Erythroblast (primary cell): ENCODE measurements at places on chromosomes 4 and X.

GRCh38 chr4:70496231-70496630 lies 22.1 kb upstream of the AMTN start:
- no peak for DNase-seq

DNA sequence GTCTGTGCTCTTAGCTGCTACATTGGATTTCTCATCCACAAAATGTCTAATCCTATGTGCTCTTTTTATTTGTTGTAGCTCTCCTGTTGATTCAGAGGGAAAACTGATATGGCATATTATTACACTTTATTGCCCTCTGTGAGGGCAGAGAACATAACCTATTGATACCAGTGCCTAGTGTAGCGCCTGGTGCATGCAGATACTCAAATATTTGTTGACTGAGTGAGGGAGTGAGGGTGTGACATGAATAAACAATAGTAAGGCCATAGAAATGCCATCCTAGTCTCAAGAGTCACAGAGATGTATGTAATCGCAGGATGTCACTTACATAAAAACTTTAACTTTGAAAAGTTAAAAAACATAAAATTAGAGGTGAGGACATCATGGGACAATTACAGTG lies 159.1 kb downstream of the SHROOM3 start:
- no peak for DNase-seq

- no peak for DNase-seq
These were observed 74.2 kb downstream of the FREM3 start for GRCh38 chr4:143626134-143626911.

- DNase-seq = no peak
These were observed 28.1 kb downstream of the XAGE5 start for GRCh38 chrX:52839137-52839536.

- DNase-seq = no peak
These were observed 60.9 kb downstream of the CLOCK start for GRCh38 chr4:55485821-55486220.

GRCh38 chr4:15749001-15749400 lies 29.1 kb upstream of the CD38 start:
- DNase-seq = no peak

- no peak for DNase-seq
These were observed 13.9 kb downstream of the OFD1 start for GRCh38 chrX:13748486-13748885.

- no peak for DNase-seq
These were observed at the start of gene CFP for GRCh38 chrX:47629419-47630200. Gene CFP, minus strand, starts transcription at chrX:47629930. Its CDS starts 86 bp downstream, at chrX:47629844.

DNA sequence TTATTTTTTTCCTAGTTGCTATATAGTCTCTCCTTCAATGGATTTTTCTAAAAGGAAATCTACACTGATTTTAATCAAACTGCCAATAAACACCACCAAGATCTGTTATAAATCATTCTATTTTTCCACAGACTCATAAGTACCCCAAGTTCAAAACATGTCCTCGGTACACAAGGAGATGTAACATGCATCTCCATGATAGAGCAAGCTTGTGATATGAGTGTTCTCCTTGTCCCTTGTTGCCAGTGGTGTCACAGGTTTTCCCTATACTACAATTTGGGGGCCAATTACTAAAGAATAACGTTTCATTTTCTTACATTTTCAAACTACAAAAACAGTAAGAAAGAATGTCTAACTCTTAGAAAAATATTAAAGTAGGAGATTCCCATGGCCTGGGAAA lies 491 bp downstream of the ARHGEF6 start:
- no peak for DNase-seq

DNA sequence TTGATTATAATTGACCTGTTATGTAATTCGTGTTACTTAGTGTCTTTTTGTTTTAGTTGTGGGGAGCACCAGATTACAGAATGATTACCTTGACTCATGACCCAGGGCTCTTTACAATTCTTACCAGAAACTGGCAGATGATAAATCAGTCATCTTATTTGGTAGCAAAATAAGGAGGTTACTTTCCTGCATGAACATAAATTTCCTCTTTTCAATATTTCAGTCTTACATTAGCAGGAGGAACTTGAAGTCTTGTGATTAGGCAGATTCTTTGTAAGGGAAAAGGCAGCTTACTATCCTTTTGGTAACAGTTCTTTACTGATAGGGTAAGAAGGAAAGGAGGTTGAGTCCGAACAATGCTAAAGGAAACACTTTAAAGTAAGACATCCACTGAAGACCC lies 26.0 kb upstream of the SLC25A5 start:
- no peak for DNase-seq

DNA sequence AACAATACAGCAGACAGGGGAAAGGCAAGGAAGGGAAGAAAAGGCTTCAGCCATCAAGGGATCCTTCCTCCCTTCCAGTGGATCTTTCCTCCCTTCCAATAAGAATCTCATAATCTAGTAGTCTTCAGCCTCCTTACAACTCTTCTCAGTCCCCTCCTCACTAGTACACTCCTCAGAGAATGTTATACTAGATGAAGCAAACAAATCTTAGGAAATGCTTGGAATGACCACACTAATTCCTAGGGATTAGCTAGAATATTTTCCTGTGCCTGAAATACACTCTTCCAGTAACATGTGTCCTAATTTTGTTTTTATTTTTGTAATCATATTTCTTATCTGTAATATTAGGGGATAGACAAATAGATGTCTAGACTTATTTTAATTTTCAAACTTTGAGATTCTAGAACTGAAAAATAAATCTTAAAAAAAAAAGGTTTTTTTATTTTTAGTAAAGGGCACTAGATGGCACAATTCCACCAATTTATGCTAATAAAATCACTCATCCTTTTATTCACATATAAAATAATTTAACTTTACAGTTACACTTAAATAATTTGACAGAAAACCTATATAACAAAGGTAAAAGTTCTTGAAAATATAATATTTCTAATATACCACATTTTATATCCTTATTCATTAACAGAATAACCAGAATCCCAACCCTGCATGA lies 7.0 kb upstream of the STPG2 start:
- DNase-seq = no peak

DNA sequence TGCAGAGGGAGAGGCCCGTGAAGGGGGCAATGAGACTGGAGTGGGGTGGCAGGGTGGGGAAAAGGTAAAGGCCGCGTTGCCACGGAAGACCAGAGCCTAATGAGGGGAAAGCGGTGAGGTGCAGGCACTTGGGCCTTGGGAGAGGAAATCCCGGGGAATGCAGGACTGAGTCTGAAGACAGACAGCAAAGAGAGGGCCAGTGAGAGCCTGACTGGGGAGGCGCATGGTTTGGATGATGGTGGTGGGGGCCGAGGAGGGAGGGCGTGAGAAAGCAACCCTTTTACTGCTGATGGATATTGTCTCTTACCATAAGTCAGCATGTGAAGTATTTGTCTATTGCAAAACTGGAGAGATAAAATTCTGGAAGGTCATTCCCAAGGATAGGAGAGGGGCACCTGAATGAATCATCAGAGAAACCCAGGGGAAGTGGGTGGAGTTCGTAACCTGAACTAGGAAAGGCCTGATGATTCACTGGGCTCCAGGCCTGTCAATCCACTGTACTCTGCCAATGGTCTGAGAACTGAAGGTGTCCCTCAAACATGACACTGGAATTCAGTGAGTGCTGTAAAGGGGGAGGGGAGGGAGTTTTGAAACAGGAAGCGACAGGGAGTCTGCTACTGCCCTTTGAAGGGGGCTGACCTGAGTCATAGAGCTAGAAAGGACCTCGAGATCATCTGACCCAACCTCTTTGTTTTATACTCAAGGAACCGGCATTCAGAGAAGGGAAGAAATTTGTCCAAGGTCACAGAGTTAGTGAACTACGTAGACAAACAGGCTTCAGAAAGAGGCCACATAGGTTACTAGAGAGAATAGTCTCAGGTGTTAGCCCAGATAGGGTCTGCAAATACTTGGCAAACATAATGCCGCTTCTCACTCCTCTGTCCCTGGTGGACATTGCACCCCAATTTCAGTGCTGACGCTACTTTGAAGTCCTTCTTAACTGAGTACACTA lies 52.2 kb downstream of the NALF2 start:
- DNase-seq = no peak

DNA sequence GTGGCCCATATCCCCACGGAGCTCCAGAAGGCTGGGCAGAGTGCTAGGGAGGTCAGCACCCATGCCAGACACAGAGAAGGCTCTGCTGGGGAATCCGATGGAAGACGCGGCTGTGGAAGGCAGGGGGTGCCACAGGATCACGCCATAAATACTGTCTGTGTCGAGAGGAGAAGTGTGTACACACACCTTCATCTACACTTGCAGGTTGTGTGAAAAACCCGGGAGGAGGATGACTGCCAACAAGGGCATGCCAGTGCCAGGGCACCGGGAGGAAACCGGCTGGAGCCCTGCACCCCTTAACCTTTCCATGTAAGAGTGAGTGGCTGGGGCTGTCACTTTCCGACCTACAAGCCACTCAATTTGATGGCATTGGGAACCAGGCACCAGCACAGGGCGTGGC lies 31.2 kb downstream of the LETM1 start:
- DNase-seq = peak; percentile 13

- DNase-seq = no peak
These were observed 2.9 kb downstream of the GYG2 start for GRCh38 chrX:2831471-2832228.

GRCh38 chr4:124708517-124709300 lies 3.8 kb downstream of the ANKRD50 start:
- no peak for DNase-seq

GRCh38 chr4:124334119-124334518 lies 378.4 kb downstream of the ANKRD50 start:
- peak; percentile 42 for DNase-seq

GRCh38 chrX:10158279-10159144 lies 1.7 kb downstream of the CLCN4 start:
- peak; percentile 81 for DNase-seq

DNA sequence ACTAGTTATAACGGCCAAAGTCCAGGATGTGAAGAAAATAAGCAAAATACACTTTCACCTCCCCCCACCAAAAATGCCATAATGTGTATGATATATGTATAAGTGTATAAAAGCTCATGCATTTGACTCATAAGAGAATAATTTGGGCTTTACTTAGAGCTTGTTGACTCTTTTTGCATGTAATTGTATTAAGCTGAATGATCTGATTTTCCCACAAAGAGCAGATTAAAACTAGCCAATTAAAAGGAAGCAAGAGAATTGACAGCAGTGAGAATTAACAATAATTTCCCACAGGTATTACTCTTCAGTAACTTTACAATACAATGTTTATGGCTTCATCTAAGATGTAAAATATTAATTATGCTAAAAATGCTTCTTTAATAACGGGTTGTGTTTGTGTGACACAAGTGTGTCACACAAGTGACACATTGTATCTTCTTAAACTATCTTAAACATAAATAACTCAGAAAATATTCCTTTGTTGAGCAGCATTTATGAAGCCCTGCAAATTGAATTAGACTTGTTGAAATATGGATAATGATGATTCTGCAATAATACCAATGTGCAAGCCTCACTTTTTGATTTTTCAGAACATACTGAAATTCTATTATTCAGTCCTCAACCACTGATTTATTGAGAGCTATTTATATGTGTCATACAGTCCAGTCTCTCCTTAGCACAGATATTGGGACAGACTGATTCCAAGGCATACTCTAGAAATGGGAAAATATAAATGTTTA lies 134.5 kb downstream of the SLIT2 start:
- DNase-seq = no peak

GRCh38 chr4:118337954-118338353 lies 14.8 kb downstream of the PRSS12 start:
- DNase-seq = no peak

DNA sequence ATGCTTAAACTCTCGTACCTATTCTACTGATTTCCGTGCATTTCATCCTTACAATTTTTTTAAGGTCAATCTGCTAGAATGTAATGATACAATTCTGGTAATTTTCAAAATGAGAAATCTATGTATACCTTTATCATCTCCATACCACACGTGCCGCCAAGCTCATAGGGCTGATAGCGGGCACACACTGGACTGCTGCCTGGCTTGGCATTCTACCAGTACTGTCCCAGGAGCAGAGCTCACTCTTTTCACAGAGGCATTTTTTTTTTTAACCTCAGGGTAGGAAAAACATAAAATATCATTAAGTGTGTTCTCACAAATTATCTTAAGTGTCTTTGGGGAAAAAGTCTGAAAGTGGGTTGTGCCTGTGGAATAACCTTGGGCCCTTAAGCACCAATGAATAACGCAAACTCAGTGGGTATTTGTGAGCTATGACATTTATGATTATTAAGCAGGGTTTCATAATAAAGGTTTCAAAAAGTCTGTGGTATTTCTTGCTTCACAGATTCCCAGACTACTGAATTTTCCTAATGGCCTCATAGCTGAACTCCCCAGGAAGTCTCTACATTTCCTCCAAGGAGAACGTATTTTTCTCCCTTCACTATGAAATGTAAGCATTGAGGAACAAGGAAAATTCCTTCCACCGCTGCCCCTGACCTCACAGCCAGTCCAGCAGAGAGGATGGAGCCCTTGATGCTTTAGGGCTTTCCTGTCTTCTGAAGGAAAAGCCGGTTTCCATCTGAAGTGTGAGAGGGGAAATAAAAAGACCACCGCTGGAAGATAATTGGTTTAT lies 125.2 kb downstream of the ELOVL6 start:
- DNase-seq = peak; percentile 34

GRCh38 chr4:124095621-124096020 lies 616.9 kb downstream of the ANKRD50 start:
- no peak for DNase-seq

GRCh38 chr4:185833055-185833598 lies 21.1 kb upstream of the SORBS2 start:
- no peak for DNase-seq

DNA sequence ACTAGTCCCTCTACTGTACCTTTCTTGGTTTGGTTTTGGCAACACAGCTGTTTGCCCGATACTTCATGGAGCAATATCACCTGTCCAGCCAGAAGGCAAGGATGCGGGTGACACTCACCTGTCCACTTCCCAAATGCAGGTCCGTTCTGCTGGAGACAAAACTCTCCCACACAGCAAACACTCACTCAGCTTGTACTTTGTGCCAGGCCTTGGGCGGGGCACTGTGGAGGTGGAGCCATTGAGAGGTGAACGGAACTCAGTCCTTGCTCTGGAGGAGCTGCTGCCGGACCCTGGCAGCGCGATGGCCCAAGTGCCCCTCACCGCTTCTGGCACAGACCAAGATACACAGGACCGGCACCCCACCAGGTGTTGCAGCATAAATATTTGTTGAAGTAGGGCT lies 15.3 kb upstream of the HMGB3 start:
- no peak for DNase-seq

- DNase-seq = no peak
These were observed 69.6 kb upstream of the C4orf50 start for GRCh38 chr4:6087669-6088341.

GRCh38 chr4:46503739-46504138 lies 113.8 kb upstream of the GABRA2 start:
- DNase-seq = no peak

GRCh38 chr4:188435381-188435780 lies 296.1 kb downstream of the TRIML1 start:
- no peak for DNase-seq

- DNase-seq = no peak
These were observed 52.8 kb downstream of the GPC4 start for GRCh38 chrX:133362538-133362937.

GRCh38 chr4:37453281-37453998 lies 208.9 kb downstream of the NWD2 start:
- DNase-seq = peak; percentile 7

- peak; percentile 31 for DNase-seq
These were observed 176.7 kb downstream of the LDB2 start for GRCh38 chr4:16721613-16722291.
